ENCODE measurements at places on chromosomes 12 and 14.

DNA sequence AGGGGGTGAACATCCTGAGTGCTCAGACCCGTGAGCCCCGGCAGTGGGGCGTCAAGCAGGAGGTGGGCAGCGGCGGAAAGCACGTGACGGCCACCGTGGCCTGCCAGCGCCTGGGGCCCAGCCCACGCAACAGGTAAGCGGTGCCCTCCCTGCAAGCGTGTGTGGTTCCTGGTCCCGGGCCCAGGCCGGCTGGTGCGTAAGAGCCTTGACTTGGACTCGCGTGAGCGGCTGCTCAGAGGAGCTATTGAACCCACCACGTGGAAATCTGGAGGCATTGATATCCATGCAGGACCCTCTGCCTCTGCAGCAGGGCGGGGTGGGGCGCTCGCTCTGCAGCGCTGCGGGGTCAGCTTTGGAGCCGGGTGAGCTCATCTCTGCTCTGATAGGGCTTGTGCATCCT, 277.0 kb downstream of the TMEM132C start:
- no peak for DNase-seq

DNA sequence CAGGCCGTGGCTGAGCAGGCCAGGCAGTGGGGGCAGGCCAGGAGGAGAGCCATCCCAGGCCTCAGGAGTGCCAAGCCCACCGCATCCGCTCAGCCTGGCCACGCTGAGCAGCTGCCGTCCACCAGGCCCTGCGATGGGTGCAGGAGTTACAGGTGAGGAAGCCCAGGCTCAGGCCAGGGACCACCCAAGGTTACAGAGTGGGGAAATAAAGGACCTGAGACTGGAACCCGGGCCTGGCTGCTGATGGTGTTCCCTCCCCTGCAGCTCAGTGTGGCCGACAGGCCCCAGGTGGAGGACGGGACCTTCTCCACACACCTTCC, 49.0 kb upstream of the DIO3 start:
- no peak for DNase-seq

DNA sequence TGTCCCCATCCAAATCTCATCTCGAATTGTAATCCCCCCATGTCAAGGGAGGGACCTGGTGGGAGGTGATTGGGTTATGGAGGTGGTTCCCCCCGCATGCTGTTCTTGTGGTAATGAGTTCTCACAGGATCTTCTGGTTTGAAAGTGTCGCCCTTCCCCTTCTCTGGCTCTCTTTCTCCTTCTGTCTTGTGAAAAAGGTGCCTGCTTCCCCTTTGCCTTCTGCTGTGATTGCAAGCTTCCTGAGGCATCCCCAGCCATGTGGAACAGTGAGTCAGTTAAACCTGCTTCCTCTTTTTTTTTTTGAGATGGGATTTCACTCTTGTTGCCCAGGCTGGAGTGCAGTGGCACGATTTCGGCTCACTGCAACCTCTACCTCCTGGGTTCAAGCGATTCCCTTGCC, 104.0 kb downstream of the CCDC91 start:
- no peak for DNase-seq

DNA sequence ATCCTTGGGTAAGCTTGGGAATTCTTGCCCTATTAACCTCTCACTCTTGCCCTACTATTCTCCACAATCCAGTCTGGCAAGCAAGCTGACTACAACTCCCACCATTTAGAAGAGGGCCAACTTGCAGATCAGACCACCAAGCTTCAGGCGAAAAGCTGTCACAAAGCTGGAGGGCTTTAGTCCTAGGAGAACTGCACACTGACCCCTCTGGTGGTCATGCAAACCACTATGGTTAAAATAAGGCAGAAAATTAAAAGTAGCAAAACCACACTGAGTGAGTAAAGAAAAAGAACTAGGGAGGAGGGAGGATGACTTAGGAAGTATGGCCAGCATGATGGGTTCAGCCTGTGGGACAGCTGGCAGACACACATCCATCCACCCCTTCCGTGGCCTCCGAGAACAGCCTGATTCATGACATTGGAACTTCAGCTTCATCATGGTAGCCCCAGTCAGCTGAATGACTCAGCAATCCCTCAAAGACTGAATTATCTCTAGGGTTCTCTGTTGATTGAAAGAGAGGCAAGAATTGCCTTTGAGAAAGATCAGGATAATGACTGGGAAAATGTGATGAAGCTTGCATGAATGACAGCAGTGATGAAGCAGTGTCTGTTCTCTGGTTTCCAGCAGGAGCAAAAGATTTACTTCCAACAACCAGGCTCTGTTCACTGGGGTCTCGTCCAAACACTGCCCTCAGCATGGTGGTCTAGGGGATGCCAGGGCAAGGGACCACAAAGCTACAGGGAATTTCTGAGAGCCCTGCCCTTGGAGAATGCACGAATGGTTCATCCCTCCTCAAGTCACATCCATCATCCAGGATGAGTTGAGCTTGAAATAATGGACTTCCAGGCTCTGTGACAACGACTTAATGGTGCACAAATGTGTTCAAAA, 24.4 kb downstream of the PITPNM2 start:
- DNase-seq = no peak

GRCh38 chr14:65043893-65044595, 57.3 kb downstream of the FNTB start:
- no peak for DNase-seq

DNA sequence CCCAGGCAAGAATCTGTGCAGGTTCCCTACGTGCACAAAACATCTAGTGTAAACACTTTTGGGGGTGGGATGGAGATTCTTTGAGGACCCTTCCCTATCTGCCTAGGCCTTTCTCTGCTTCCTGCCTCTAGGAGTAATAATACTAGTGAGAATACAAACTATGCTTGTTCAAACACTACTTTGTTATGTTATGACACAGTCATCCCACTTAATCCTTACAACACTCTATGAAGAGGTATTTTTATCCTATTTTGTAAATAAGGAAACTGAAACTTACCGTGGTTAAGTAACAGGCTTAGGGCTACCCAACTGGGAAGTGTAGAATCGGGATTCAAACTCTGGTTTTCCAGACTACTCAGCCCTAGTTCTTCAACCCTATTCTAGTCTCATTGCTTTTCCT, 96.5 kb downstream of the KCNA5 start:
- DNase-seq = no peak

- no peak for DNase-seq
Observed at GRCh38 chr14:98926801-98927200, 345.2 kb downstream of the BCL11B start.

DNA sequence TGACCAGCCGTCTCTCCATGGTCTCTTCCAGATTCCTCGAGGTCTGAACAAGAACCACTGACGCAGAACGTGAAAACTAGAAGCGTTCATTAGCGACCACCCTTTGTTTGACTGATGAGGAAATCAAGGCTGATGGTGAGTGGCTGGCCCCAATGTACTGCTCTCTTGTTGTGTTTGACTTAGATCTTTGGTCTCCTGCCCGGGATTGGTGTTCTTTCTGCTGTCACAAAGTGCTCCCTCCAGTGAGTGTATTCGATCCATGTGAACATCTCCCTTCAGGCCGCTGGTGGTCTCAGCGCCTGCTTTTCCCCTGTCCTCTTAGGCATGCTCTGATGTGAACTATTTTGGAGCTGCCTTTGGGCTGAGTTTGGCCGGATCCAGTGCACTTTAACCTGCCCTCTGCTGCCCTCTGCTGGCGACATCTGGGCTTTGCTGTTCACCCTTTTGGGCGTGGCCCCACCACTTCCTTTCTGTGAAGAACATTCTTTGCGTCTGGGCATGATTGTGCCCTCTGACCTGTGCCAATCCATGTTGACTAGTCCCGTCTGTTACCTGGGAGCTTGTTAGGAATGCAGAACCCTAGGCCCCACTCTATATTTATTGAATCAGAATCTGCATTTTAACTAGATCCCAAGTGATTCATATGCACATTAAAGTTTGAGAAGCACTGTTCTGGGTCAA, 279.1 kb downstream of the TTC6 start:
- peak; percentile 49 for DNase-seq

DNA sequence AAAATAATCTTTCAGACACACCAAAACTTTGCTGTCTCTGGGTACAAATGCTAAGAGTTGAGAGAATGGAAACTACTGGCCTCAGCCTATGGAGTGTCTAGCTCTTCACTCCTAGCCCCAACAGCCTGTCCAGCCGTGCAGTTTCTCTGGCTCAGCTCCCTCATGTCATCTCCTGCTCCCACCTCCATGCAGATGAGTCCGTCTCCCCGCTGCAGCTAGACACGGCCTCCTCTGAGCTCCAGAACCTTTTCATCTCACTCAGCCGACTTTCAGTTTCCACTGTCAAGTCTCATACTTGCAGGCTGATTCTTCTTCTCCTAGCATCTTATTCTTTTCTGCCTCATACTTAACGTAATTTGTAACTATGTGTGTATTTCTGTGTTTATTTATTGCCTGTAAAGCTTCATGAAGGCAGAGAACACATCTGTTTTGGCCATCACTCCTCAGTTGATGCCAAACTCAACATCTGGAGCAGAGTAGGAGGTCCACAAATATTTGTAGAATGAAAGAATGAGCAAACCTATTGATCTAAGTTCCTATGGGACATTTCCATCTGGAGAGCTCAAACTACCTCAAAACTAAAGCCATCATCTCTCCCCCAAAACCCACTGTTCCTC, 139.8 kb upstream of the PWP1 start:
- no peak for DNase-seq

GRCh38 chr12:115709540-115710011, 567.9 kb downstream of the MED13L start:
- no peak for DNase-seq

DNA sequence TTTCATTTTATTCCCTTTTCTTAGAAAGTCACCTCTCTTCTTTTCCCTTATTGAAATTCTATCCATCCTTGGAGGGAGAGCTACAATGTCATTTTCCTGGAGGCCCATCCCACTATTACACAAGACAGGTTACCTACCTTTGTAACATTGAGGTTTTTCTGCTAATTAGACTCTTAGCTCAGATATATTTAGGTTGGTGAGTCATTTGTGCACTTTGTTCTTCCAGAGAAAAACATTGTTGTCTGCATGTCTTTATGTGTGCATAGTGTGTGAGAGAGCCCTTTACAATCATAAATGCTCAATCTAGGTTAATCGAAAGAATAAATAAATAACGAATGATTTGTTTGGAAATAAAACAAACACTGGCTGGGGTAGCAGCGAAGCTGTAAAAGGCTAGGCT, 191.8 kb downstream of the DACT1 start:
- no peak for DNase-seq

DNA sequence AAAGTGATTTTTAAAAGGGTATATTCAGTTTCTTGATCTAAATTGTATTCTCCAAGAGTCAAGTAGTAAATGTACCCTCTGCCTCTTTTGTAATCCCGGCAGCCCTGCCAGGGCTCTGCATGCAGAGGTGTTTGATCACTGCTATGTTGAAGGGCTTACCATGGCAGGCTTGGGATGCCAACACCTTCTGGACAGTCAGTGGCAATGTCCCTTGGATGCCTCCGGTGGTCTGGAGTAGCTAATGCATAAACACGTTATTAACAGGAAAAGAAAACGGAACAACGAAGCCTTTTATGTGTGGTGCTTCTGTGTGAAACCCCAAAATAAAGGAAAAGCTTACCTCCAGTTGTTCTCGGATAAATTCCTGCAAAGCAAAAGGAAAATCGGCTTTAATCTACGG, 19.9 kb downstream of the EIF2B2 start:
- DNase-seq = no peak

- DNase-seq = no peak
Observed at GRCh38 chr14:105077649-105077995, 12.4 kb upstream of the GPR132 start.

GRCh38 chr12:30763053-30763452, 8.3 kb upstream of the CAPRIN2 start:
- no peak for DNase-seq

GRCh38 chr12:56785141-56785865, 22.2 kb downstream of the HSD17B6 start:
- DNase-seq = no peak

DNA sequence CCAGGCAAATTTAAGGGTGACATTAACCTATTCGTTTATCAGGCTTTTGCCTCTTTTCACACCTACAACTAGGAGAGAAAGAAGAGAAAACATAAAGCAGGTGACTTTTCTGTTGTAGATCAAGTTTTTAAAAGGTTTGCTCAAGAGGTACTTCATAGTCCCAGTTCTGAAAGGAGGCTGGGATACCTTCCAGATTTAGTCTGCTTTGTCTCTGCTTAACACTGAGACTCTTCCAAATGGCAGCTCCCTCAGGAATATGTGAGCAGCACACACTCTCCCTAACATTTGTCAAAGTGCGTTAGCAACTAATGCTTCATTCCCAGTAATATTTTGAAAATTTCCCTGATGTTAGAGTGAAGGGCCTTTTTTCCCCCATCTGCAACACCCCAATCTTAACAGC, 133.7 kb upstream of the RASSF8 start:
- DNase-seq = no peak

DNA sequence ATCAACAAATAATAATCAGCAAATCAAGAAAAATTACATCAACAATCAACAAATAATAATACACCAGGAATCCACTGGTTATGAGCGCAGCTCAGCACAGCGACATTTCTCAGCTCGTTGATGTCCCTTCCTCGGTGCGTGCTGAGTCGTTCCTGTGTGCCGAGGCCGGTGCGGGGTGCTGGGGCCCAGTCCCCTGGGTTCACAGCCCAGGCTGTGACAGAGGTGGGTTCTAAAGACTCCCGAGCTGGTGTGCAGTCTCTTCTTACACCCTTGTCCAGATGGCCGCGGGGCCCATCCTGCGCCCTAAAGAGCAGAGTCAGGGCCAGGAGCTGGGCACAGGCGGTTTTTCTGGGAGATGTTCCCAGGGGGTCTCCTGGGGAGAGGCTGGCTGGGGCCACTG, 26.9 kb upstream of the TRAF3 start:
- no peak for DNase-seq

GRCh38 chr14:50615056-50615455, 53.0 kb downstream of the SAV1 start:
- no peak for DNase-seq

Data from stimulated activated CD4-positive, alpha-beta T cell treated with anti-CD3 and anti-CD28 coated beads, Interleukin-2, amount 100 ng/mL, for 4 hours (primary cell).